ENCODE measurements at places on chromosomes 5 and 9.

DNA sequence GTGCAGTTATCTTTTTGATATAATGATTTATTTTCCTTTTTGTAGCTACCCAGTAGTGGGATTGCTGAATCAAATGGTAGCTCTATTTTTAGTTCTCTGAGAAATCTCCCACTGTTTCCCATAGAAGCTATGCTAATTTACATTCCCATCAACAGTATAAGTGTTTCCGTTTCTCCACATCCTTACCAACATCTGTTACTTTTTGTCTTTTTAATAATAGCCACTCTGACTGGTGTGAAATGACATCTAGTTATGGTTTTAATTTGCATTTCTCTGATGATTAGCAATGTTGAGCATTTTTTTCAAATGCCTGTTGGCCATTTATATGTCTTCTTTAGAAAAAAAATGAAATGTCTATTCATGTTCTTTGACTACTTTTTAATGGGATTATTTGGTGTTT, 94.7 kb downstream of the SERINC5 start:
- DNase-seq = no peak

GRCh38 chr5:37603072-37603471, 224.0 kb downstream of the WDR70 start:
- DNase-seq = no peak

- no peak for DNase-seq
Observed at GRCh38 chr9:133276923-133277322, 1.9 kb upstream of the ABO start.

- no peak for DNase-seq
Observed at GRCh38 chr5:103546858-103547257, 15.7 kb downstream of the NUDT12 start.

DNA sequence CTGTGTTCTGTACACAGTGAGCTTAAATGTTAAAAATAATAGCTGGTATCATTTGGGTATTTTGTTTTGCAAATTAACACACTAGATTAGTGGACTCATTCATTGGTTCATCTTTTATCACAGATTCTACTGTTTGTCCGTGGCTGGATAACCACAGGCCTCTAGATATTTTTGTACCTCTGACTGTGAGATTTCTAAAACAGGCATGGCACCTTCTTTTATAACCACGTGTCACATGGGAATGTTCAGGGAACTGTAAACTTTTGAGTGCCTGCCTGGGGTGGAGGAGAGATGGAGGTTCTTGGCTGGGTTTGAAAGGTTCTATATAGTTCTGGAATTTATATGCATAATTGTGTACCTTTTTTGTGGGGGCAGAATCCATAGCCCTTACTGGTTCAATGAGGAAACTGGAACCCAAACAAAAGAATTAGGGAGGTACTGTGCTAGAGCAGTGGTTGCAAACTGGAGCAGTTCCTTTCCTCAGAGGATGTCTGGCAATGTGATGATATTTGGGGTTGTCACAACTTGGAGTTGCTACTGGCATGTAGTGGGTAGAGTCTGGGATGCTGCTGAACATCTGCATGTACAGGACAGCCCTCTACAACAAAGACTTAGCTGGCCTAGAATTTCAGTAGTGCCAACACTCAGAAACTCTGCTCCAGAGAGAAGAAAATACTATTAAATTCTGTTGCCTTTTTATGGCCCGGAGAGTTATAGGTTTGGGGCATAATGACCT, 16.9 kb downstream of the TLE4 start:
- no peak for DNase-seq

GRCh38 chr5:124050120-124050770, 538.3 kb downstream of the CSNK1G3 start:
- DNase-seq = no peak

DNA sequence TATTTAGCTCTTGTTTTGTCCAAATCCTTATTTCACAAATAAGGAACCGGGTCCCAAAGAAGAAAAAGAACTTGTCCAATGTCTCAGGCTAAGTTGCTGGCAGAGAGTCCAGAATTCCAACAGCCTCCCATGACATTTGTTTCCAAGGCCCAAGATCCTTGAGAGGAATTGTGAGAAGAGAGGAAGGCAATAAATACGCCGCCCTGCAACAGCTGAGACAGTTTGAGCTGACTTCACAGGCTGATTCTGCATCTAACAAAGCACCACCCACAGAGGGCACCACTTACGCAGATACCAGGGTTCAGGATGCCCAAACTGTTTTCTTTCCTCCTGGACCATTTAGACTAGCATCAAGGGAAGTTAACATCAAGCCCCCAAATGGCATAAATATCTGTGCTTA, 211.3 kb downstream of the FAM114A2 start:
- DNase-seq = no peak

GRCh38 chr9:77512876-77513275, 135.2 kb downstream of the GNA14 start:
- DNase-seq = no peak

- no peak for DNase-seq
Observed at GRCh38 chr5:3662344-3662743, 66.7 kb downstream of the IRX1 start.

Data from activated CD8-positive, alpha-beta memory T cell treated with anti-CD3 and anti-CD28 coated beads, Interleukin-2, amount 50 U/mL, for 4 hours (primary cell).